Stimulated activated naive B cell treated with anti-CD40 and anti-IgM and Interleukin-4, amounts not matched to agents 10 μg/mL and 1 μg/mL and 100 μg/mL, for 72 hours (primary cell): ENCODE measurements at places on chromosomes 1 and 21.
A peak's percentile ranks its signal among the peaks of the same experiment; 100 is the strongest.

DNA sequence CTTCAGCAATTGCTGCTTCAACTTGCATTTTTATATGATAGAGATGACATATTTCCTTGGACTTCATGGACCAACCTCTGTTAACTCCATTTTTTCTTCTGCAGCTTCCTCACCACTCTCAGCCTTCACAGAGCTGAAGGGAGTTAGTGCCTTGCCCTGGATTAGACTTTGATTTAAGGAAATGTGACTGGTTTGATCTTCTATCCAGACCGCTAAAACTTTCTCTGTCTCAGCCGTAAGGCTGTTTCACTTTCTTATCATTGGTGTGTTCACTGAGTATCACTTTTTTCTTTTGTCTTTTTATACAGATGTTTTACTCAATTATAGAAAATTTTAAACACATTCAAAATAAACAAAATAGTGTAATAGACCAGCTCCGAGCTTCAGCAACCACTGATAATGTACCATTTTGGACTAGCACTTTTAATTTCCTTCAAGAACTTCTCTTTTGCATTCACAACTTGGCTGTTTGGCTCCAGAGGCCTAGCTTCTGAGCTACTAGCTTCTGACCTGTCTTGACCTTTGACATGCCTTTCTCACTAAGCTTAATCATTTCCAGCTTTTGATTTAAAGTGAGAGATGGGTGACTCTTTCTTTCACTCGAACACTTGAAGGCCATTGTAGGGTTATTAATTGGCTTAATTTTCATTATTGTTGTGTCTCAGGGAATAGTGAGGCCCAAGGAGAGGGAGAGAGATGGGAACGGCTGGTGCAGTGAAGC is 9.3 kb downstream of the NEK7 start:
- no peak for DNase-seq

DNA sequence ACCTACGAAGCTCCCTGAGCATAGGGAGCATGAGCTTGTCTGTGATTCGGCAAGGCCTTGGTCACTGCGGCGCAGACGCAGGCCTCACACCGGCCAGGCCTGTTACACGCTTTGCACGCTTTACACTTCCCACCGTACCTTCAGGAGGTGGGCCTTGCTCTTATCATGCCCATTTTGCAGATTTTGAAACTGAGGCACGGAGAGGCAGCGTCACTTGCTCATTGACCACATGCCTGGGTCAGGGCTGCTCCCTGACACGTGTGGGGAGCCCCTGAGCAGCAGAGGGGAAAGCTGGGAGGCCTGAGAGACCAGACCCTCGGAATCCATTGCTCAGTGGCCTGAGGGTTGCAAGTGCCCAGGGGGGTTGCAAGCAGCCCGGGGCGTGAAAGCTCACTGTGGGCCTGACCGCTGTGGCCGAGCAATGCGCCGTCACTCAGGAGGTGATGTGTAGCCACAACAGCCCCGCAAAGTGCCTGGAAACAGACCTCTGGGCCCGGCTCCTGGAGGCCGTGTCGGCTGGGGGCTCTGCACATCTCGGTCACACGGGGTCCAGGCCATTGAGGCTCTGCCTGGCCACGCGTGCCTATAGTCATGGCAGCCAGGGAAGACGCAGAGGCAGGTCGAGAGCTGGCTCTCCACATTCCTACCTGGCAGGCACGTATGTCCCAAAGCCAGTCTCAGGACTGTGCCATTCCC is 6.9 kb downstream of the ARHGEF16 start:
- no peak for DNase-seq

DNA sequence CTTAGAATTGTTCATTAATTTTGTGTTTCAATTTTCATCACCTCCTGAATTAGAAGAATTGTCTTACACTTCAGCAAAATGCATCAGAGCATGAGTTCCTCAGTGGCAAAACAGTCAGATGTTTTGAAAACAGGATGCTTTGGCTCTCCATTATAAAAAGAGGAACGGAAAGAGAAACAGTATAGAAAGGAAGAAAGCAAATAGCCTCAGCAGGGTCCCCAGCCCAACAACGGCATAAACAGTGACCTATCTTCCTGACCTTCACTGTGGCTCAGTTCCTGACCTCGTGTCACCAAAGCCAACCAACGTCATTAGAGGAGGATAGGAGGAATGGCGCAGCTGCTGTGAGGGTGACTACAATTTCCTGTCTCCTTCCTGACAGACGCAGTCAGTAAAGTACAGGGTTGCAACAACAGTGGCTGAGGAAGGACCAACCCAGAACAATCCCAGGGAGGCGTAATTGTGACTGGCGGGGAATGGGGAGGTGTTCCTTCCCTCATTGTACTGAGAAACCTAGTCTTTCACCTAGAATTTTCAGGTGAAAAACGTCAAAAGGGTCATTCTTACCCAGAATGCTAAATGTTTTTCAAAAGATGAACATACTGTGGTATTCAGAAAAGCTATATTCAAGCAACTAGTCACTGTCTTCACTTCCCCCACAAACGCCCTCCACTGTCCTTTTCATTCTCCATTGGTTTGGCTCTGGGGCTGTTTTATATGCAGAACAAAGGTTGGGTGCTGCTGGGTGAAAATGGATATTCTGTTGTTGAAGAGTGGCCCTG is 197.9 kb upstream of the SGIP1 start:
- peak; percentile 89 for DNase-seq

GRCh38 chr1:221310180-221310579 is 430.9 kb downstream of the HLX start:
- DNase-seq: no peak

- DNase-seq: no peak
Measured at GRCh38 chr1:197103300-197103699, 36.2 kb upstream of the F13B start.

DNA sequence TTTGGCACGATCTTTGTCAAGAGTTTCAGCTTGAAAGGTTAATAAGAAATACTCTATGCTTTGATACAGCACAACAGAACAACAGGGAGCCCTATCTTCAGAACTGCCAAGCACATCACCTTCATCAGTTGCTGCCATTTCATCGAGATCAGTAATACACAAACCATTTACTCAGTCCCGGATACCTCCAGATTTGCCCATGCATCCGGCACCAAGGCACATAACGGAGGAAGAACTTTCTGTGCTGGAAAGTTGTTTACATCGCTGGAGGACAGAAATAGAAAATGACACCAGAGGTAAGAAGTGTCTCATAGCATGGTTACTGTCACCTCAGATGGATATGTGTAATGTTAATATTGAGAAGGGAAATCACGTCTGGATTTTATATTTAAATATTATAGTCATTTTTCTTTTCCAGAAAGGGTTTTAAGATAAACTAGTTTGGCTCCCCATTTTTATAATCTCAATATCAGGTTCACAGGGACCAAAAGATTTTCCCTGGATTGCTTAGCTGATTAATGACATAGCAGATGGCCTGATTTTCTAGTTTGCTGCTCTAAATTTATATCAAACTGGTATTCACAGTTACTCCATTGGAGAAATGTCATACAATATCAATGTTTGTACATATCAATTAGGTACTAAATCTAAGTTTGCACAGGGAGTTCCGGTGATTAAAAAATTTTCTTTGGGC is 97.3 kb downstream of the USP25 start:
- DNase-seq: no peak

DNA sequence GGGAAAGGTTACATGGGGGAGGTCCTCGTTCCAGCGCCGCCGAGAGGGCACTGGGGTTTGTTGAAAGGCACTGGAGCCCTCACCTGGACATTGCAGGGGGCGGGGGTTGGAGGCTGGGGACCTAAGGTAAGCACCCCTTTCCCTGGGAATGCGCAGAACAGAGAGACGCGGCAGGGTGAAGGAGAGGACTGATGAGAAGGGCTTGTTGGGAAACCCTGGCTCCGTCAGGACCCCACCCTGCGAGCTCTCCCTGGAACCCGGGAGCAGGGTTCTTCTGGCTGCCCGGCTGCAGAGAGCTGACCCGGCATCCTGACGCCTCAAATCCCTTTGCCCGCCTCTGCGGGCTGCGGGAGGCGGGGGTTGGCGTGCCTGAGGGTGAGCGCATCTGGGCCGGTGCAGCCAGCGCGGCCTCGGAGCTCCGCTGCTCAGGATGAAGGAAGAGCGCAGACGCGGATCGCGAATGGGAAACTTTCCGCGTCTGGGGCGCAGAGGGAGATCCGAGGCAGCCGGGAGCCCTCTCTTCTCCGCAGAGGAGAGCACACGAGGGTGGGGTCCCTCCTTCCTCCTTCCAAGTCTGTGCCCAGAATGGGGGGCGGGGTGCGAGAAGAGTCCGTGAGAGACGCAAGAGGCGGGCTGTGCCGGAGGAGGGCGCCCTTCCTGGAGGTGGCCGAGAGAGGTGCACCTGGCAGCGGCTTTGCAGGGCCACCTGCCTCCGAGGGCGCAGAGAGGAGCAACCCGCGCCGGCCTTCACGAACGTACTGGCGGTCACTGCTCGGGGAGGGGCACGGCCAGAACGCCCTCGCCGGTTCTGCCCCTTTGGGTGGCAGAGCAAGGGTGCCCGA is 2.4 kb downstream of the IGSF21 start:
- no peak for DNase-seq

DNA sequence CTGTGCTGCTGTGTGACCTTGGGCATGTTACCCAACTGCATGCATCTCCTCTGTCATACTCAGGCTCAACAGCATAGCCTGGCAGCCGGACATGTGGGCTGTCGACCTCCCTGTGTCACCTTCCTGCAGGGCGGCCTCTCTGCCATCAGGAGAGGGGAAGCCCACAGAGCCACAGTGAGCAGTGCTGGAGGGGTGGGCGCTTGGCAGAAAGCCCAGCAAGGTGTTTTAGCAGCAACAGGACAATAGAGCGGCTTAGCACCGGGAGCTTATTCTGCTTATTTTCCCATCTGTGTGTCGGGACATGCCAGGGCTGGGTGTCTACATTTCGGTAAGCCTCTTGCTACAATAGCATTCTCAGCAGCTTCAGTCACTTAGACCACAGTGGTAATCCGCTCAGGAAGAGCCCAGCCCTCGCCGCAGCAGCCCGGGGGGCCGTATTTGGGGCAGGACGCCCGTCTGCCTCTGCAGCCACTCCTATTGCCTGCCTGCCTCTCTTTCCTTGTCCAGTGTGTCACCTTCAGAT is 22.8 kb upstream of the CDK18 start:
- no peak for DNase-seq
